ENCODE measurements at places on chromosomes 5 and 9. TPM values are rescaled to one million over a fixed set of nuclear protein-coding genes. Genes with fewer than 3 reads are reported as not detected.

Gene ADRA1B
- 3.4 TPM for polyA plus RNA-seq

Gene BTNL8
- polyA plus RNA-seq: 0.42 TPM

Gene PCDHGC5
- polyA plus RNA-seq: 4.3 TPM

Gene F2RL2
- not detected for polyA plus RNA-seq

Gene PCAT7
- polyA plus RNA-seq: 0.80 TPM

Gene SNX24
- polyA plus RNA-seq: 9.2 TPM

Gene IL17B
- not detected for polyA plus RNA-seq

Gene CDH18
- 2.7 TPM for polyA plus RNA-seq

Gene PCDHB15
- polyA plus RNA-seq: 3.0 TPM

Gene ZNF474
- polyA plus RNA-seq: not detected

Gene IFNE
- polyA plus RNA-seq: not detected

Gene LVRN
- not detected for polyA plus RNA-seq

Gene THBS4
- 16.0 TPM for polyA plus RNA-seq

Measured in brain (organoid and tissue), 16 donors.